ENCODE measurements at places on chromosomes 2 and 18.

DNA sequence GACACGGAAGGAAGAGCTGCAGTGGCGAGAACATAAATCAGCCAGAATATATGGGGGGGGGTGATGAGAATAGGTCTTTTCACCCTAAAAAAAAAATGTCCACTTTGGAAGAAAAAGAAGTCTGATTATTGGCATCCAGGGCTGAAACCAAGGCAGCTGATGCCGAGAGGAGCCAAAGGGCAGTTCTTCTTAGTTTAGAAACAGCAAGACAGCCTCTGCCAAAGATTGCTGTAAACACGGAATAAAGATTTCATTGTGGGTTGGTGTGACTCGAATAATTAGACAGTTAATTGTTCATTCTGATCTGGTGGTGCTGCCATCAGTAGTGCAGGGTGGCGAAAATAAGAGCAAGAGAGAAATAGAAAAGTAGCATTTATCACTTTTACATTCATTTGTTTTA lies 3.5 kb downstream of the CDH20 start:
- no peak for DNase-seq

DNA sequence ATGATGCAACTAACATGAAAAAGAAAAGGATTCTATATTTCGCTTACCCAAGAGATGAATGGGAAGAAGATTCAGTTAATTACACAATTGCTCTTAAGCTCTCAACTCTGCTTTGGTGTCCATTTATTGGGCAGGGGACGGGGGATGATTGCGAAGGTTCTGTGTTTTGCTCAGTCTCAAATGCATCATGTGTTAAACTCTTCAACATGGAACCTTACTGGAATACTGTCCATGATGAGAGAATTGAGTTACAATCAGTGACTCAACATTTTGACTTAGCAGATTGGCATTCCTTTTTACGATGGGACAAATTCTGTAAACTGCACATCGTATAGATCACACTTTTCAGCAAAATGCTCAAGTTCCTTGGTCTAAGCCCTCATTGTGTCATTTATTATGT lies 135.6 kb downstream of the RBMS1 start:
- DNase-seq: no peak

DNA sequence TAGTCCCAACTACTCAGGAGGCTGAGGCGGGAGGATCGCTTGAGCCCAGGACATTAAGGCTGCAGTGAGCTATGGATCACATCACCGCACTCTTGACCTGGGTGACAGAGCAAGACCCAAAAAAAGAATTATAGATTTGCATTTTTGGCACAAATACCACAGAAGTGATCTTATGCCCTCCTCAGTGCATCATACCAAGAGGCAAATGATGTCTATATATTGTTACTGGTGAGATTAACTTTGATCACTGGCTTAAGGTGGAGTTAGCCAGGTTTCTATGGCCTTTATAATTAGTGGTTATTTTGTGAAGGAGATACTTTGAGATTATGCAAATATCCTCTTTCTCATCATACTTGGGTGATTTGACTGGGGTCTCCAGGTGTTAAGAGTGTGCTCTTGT lies 22.1 kb upstream of the CATIP start:
- DNase-seq: no peak

- DNase-seq: no peak
Observed at GRCh38 chr2:100042562-100042961, 99.8 kb downstream of the AFF3 start.

- no peak for DNase-seq
Observed at GRCh38 chr2:212711856-212712255, 173.3 kb upstream of the ERBB4 start.

- no peak for DNase-seq
Observed at GRCh38 chr2:218425531-218425930, 6.6 kb downstream of the VIL1 start.

- no peak for DNase-seq
Observed at GRCh38 chr18:59505356-59505755, 146.3 kb upstream of the LMAN1 start.

DNA sequence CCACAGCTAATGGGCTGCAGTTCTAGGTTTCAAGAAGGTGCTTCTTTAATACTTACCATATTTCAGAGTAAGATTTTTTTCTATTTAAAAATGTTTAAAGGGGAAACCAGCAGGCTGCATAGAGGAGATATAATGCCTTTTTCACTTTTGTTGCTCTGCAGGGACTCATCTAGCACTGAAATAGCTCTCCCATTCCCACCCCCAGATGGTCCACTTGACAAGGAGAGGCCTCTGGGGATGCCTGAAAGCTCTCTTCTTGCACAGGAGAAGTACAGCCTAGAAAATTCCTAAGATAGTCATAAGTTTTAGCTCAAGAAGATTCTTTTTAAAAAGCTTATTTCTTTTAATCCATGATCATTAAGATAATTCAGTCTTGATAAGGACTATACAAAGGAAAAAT lies 126.4 kb downstream of the CDH2 start:
- DNase-seq: no peak

- no peak for DNase-seq
Observed at GRCh38 chr2:990970-991369, 40.3 kb downstream of the SNTG2 start.

GRCh38 chr2:225932811-225933413 lies 533.4 kb downstream of the NYAP2 start:
- no peak for DNase-seq

DNA sequence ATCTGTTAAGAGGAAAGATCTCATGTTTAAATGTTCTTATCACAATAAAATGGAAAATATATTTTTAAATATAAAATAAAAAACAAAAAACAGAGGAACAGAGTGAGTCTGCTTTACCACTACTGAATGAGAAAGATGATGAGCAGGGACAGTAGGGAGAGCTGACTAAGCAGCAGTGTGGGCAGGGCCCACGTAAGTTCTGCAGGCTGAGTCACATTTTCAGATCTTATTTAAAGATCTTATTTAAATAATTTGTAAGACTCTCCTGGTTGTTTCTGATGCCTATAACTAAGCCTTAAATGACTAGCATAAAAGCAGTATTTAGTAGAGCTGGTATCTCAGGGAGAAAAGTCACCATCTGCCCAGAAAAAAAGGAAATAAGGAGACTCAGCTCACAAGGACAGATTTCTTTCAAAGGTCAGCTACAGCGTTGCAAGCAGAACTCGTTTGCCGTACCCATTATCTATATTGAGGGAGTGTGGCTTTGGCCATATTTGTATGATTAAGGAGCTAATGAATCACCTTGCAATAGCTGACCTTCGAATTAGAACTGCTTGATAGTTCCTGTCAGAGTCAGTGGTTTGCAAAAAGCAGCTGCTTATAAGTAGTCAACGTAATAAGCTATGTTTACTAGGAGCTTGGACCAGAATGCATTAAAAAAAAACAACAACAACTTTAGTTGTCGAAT lies 322.1 kb upstream of the CHAC2 start:
- DNase-seq: no peak

DNA sequence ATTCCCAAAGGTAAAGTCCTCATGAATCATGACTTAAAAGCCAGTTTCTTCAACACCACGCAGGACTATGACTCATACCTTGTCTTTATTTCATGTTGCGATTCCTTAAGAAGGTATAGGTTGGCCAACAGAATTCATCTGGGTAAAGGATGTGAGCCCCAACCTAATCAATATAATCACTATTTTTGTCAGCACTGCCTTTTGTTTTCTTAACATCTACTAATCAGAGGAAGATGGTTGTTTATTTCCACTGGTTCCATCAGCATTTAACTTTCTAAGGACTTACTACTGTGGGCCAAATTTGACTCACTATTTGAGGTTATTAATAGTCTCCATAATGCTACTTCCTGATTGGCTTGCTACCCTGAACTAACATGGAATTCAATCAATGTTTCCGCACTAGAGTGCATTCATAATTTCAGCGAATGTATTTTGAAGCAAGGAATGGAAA lies 78.6 kb downstream of the SCG2 start:
- no peak for DNase-seq

DNA sequence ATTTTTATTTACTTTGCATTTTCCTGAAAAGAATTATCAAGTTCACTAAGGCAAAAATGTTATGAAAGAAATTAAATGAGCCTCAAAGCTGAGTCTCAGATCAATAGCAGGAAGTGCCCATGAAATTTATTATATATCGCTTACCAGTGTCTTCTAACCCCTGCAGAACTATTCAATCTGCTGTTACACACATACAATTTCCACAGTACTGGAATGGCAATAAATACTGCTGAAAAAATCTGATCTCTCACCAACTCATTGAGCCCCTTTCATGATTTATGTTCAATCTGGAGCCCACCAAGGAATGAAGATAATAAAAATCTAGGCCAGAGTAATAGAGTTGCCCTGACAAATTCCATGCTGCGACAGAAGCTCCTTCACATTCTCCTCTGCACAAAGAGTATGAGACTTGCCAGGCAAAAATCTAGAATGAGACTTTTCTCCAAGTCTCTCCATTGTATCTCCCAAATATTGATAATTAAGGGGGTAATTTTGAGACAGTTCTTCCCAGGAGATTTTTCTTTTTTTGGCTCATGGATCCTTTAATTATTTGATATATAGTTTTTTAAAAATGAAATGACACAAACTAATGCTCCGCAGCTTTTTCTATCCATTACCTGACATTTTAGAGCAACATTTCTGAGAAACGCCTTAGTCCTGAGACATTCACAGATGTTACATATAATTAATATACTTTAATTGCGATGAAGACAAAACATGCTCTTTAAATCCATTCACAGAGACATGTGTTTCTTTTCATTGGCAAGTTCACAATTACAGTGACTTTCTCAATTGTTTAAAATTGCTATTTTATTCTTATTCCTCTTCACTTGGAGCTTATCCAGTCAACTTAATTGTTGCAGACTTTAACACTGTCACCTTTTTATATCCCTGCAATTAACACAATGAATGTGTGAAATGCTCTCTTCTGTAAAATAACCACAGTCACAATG lies 1020.4 kb downstream of the CBLN2 start:
- no peak for DNase-seq

DNA sequence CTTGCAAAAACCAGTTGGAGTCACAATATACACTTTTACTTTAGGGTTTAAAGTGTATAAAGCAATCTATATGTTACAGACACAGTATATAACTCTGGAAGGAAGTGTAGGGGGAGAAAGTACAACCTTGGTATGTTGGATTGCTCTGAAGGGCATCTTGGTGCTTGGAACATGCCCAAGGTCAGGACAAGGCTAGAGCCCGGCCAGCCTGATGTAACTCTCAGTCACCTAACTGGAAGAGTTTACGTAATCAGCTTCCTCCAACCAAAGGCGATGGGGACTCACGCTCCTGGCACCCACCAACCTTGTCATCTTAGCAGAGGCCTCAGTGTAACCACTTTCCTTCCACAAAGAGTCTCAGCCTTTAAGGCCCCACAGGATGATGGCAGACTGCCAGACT lies 181.1 kb upstream of the ACAA2 start:
- no peak for DNase-seq

DNA sequence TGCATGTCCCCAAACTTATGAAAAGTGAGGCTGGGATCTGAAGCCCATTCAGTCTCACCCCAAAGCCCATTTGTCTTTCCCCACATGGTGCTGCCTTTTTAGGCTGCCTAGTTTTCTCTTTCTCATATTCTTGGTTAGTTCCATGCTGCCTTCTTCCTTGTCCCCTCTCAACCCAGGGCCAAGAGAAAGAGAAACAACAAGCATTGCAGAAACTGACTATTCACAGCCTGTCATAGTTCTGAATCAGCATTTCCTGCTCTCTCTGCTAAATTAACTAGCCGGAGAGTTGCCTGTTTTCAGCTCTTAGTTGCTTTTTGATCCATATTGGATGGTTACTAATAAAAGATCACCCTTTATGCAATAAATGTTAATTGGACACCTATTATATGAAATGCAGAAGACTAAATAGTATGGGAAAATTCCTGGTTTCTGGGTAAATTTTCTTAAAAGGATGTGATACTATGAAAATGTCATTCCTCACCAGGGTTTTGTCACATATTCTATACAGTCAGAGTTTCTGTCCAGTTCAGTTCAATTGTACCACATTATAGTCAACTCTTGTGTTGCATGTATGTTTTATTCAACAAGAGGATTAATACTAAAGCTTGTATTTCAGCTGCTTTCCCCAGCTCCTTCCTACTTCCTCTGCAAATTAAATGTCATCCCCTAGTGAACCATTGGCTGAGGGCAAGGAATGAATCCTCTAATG lies 246.5 kb downstream of the GALR1 start:
- no peak for DNase-seq

DNA sequence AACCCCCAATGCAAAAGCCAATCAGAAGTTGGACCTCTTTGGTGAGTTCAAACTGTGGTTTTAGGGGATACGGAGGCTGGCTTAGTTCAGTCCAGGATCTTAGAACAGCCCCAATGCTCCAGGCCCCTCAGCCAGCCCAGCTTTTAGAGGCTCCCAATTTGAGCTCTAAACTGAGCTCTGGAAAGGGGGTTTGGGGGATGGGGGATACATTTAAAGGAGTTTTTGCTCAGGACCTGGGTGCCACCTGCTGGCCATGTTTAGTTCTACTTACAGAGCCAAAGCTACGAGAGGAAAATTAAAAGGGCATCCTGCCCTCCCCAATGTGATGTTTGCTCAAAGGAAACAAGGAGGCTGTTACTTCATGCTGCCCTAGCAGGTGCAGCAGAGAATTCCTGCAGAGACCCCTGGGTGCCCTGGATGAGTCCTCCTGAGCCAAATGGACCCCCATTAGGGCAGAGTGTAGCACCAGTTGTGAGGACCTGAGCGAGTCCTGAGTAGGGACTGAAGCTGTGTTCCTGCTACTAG lies 15.9 kb upstream of the TMEM214 start:
- peak; percentile 42 for DNase-seq

GRCh38 chr18:61261870-61262269 lies 71.4 kb upstream of the CDH20 start:
- no peak for DNase-seq

DNA sequence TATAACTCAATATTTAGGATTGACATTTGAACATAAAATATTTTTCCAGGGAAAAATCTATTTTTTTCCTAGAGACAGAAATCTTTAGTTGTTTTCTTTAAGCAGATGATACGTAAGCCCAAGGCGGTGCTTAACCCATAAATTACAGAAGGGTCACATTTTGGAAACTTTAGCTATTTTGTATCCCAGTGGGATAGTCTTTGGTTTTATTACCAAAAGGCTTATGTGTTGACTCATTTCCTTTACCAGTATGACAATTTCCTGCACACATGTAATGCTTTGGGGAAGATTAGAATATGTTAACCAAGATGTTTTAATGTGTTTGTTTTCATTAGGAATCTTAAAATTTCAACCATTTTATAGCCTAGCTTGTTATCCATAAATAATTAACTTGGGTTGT lies 24.8 kb downstream of the DYNC1I2 start:
- DNase-seq: no peak

DNA sequence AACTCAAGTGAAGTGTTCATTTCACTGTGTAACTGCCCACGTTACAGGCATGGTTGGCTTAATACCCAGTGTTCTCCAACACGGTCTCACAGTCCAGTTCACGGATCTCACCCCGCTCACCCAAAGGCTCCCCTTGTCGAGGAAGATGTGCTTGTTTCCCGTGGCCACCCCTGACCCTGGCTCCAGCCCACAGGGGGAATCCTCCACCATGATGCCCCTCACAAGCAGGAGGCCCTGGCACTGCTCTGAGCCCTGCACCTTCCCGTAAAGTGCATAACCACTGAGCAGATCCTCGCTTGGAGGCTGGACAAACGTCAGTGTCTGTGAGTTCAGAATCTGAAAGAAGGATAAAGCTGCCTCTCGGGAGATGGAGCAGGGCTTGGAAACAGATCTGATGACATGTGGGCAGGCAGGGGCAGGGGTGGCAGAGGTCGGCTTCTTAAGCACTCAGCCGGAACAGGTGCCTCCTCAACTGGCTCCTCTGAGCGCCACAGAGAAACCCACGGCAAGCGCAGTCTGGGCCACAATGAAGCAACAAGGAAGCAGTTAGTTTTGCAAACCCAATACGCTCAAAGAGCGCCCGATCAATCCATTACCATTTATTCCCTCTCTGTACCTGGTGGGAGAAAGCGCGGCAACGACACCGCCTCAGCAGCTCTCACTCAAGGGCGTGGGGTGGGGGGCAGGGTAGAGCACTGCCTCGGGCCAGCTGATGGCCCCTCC lies 17.6 kb downstream of the HDAC4 start:
- DNase-seq: no peak

Data from CD4-positive, alpha-beta T cell treated with Interferon alpha-2 for 1 hour (primary cell).